ENCODE measurements at places on chromosomes 7 and 10.

GRCh38 chr7:138667535-138668228, 33.5 kb downstream of the SVOPL start:
- no peak for DNase-seq

- DNase-seq, result peak; percentile 4
These were observed 27.2 kb downstream of the NUDCD3 start for GRCh38 chr7:44463169-44463808.

GRCh38 chr7:20417675-20418382, 87.1 kb downstream of the ITGB8 start:
- no peak for DNase-seq

- peak; percentile 87 for DNase-seq
These were observed 189.9 kb upstream of the PDE1C start for GRCh38 chr7:32259931-32260596.

- DNase-seq, result no peak
These were observed 657 bp downstream of the CDNF start for GRCh38 chr10:14837003-14837756.

GRCh38 chr7:74002474-74003017, 25.4 kb upstream of the ELN start:
- DNase-seq, result no peak

GRCh38 chr7:151024435-151025056, at the start of gene ATG9B:
ATG9B (minus strand) TSS chr7:151024494; CDS start chr7:151024423, 71 bp downstream.
- DNase-seq, result no peak

Measured in NCI-H1105 treated with DMSO at 0.1 percent for 48 hours (cell line).